T47D (cell line): ENCODE measurements at places on chromosomes 3 and 15.

GRCh38 chr15:25668901-25669300, 194.2 kb downstream of the ATP10A start:
- no peak for DNase-seq

DNA sequence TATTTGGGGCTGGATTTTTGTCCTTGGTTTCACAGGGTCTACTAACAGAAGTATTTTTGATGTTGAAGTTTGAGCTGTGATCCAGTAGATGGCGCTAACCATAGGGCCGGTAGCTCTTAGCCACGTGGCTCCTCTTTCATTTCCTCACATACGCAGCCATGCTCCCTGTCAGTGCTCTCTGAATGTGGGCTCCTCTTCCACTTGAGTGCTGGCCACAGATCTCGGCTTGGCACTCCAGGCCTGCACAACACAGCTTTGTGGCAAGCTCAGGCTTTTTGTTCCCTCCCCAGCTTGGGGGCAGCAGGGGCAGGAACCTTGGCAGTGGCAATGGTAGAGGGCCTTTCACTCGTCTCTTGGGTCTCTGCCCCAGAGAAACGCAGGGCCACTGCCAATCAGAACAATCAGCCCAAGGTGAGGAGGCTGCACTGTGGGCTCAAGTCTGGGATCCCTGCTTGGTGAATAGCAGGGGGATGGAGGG, 18.6 kb upstream of the DNAAF4 start:
- no peak for DNase-seq

DNA sequence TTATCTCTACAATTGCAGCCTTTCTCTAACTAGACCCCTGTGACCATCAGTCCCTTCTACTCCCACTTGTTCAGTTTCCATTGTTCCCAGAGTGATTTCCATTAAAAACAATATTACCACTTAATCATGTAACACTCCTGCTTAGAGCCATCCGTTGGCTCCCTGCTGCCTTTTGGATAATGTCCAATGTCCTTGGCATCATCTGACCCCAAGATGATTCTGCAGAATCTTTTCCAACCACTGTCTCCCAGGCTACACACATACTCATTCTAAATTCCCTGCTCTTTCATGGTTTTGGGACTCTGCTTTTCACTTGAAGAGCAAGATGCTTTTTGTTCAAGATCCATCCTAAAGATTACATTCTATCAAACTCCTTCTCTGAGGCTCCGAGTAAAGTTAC, 7.1 kb downstream of the KCNH8 start:
- DNase-seq: no peak

- DNase-seq: no peak
Measured at GRCh38 chr15:65392368-65392767, 14.6 kb upstream of the IGDCC3 start.

DNA sequence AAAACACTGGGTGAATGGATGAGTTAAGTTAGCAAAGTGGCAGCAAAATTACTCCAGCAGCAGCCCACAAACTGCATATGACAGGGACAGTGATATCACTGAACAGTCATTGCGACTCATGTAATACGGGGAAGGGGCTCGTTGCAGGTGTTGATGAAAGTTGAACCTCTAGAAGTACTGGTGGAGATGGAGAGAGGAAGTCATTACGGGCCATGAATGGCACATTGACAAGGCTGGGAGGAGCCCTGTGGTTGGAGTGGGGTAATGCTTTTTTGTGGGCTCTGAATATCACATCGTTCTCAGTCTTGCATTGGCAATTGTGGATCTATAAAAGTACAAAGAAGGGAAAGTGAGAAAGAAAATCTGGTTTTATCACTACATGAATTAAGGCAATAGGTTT, 278.1 kb downstream of the ZPLD1 start:
- DNase-seq: no peak

GRCh38 chr15:100295939-100296565, 45.7 kb downstream of the ADAMTS17 start:
- DNase-seq: no peak

DNA sequence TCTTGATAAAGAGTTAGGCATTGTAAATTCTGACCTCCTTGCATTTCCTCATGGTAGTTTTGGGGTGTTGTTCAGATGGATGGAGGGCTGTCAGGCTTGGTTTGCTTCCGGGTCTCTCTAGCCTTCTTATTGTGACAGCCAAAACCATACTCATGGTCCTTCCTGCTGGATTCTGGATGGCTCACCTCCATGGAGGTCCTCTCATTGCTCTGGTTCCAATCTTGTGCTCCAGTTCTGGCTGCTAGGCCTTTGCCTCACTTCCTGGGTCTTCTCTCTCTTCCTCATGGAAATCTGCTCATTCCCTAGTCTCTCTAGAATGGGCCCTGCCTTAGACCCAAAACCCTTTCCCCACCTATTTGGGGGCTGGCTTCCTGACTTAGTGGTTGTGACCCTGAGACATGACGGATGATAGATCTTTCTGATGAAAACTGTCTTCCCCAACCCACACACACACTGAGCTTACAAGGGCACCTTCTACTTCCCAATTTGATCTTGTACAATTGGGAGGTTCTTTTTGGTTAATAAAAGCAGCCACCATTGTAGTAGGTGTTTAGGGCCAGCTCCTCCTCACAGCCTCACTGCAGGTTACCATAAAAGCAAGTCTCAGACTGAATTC, 66.2 kb upstream of the XCR1 start:
- no peak for DNase-seq

DNA sequence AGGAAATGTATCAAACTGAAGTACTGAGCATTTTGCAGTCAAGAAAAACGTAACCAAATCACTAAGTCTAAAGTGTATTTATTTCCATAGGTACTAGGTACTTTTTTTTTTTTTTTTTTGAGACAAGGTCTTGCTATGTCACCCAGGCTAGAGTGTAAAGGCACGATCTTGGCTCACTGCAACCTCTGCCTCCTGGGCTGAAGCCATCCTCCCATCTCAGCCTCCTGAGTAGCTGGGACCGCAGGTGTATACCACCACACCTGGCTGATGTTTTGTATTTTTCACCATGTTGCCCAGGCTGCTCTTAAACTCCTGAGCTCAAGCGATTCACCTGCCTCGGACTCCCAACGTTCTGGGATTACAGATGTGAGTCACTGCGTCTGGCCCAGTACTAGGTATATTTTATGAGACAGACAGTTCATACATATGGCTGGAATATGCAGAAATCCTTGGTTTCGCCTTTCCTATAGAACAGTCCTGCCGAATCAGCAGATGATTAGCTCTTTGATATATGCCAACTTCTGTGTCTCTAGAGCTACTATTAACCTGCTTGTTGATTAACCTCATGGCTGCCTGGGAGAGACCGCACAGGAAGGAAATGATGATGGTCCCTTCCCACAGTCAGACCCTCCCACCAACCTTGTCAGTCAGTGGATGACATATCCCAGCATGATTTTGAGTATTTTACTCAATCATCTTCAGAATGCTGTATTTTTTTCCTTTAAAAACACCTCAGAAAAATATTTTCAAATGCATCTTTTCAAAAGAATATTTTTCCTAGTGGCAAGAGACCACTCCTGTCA, 32.3 kb downstream of the TMOD3 start:
- no peak for DNase-seq
